ENCODE measurements at places on chromosomes 3 and 15. TPM values are rescaled to one million over a fixed set of nuclear protein-coding genes. Genes with fewer than 3 reads are reported as not detected.

PCSK6 gene
- 14.1 TPM for total RNA-seq

COX17 gene
- 20.6 TPM for total RNA-seq

HYKK gene
- 7.1 TPM for total RNA-seq

CCDC33 gene
- total RNA-seq: 0.42 TPM

CLDN1 gene
- total RNA-seq: 13.2 TPM

RHOV gene
- total RNA-seq: 9.3 TPM

PP2D1 gene
- total RNA-seq: not detected

SLC24A5 gene
- 0.26 TPM for total RNA-seq

MYO5C gene
- total RNA-seq: 11.6 TPM

ROBO2 gene
- 38.1 TPM for total RNA-seq

PARP14 gene
- total RNA-seq: 52.0 TPM

HYAL1 gene
- total RNA-seq: 2.5 TPM

AAGAB gene
- 27.3 TPM for total RNA-seq

SNTN gene
- total RNA-seq: not detected

CCDC13 gene
- 1.1 TPM for total RNA-seq

GRCh38 chr3:40201770-40202169 is 107.7 kb upstream of the EIF1B start:
- no peak for DNase-seq

GRCh38 chr3:88364926-88365325 is 215.2 kb downstream of the C3orf38 start:
- no peak for DNase-seq

DNA sequence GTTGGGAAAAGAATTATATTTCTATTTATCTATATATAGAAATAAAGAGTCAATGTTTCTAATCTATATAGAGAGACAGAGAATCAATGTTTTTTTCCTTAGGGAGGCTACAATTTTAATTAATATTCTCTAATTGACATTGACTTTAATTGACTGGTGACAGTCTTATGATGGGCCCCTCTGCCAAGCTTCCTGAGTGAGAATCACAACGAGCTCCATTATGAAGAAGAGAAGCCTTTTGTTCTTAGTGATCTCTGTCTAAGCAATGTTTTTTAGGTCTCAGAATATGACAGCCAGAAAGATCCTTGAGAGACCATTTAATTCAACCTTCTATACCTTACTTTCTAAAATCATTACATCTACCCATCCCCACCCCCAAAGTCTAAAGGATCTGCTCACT is 70.9 kb downstream of the IGSF11 start:
- DNase-seq: no peak

- DNase-seq: no peak
These were observed 14.4 kb upstream of the OCA2 start for GRCh38 chr15:28113394-28114113.

- DNase-seq: no peak
These were observed 25.8 kb upstream of the SCAANT1 start for GRCh38 chr3:63937661-63938651.

DNA sequence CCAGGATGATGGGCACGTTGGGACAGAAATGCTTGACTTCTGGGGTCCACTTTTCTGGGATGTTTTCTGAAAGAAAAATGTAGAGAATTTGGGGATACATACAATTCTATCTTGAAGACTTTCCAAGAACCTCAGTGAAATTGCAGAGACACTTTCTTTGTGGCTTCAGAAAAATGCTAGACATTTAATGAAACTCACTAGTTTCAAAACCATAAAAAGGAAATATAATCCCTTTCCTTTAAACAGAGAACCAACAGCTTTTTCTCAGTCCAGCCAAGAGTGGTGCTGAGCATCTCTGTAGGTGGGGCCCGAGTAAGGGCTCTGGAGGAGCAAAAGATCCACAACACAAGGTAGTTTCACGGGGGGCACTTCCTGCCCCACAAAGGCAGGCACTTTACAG is 4.4 kb upstream of the GPX1 start:
- DNase-seq: no peak

- DNase-seq: no peak
These were observed 217.2 kb upstream of the UMPS start for GRCh38 chr3:124512881-124513609.

DNA sequence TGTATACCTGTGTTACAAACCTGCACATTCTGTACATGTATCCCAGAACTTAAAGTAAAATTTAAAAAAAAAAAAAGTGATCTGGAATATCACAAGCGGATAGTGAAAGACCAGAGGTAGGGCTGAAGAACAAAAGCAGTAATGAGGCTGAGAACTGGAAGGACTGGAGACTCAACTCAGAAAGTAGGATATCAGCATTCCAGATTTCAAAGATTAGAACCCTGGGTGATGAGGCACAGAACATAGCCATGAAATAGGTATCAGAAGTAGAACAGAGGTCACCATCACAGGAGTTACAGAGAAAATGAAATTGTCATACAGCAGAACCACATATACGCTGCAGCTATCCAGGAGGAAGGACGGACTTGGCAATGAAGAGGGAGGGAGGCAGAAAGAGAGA is 56.1 kb downstream of the ACAP2 start:
- no peak for DNase-seq

GRCh38 chr3:194364652-194365434 is 4.7 kb downstream of the LRRC15 start:
- no peak for DNase-seq

- DNase-seq: no peak
These were observed 15.0 kb upstream of the SOX2 start for GRCh38 chr3:181696626-181697230.

GRCh38 chr3:139440639-139441556 is 35.4 kb downstream of the RBP2 start:
- no peak for DNase-seq

- no peak for DNase-seq
These were observed 755 bp downstream of the PTPN9 start for GRCh38 chr15:75578173-75578947.

- no peak for DNase-seq
These were observed 103.9 kb downstream of the RARB start for GRCh38 chr3:25531971-25532370.

GRCh38 chr3:192772240-192772894 is 45.0 kb upstream of the FGF12 start:
- DNase-seq: no peak

DNA sequence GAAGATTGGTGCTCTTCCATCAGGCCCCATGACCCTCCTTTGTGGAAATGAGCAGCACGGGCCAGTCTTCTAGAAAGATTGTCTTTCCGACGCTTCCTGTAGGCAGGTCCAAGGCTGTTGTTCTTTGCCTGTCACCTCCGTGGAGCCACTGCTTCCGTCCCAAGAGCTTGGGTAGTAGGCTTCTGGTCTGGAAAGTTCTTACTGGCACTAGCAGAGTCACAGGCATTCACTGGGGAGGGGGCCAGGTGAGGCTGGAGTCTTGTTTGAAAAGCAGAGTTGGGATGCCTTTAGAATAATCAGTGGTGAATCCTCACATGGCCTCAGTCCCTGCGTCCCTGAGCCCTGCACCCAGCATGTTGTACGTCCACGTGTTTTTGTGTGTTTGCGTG is 76.2 kb upstream of the ADPGK start:
- no peak for DNase-seq

- no peak for DNase-seq
These were observed 960 bp downstream of the THBS1 start for GRCh38 chr15:39581793-39582285.

- no peak for DNase-seq
These were observed 993 bp upstream of the GRAMD2A start for GRCh38 chr15:72198356-72199204.

DNA sequence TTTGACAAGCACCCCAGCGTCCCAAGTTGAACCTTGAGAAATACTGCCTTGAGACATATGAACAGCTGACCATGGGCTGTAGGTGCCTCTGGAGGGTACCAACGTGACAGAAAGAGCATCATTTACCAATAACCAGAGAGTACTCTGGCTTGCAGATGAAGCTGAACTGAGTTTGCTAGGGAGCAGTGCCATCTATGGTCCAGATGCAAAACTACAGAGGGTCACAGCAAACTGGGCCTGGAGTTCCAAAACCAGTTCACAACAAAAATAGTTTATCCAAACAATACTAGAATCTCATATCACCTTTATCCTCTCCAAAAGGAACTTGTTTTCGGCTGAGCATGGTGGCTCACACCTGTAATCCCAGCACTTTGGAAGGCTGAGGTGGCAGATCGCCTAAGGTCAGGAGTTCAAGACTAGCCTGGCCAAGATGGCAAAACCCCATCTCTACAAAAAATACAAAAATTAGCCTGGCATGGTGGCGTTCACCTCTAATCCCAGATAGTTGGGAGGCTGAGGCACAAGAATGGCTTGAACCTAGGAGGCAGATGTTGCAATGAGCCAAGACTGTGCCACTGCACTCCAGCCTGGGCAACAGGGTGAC is 69.3 kb downstream of the CHAC1 start:
- no peak for DNase-seq

GRCh38 chr3:135238236-135238830 is 443.3 kb downstream of the EPHB1 start:
- no peak for DNase-seq

- no peak for DNase-seq
These were observed 25.4 kb upstream of the SLC41A3 start for GRCh38 chr3:126109146-126109879.

DNA sequence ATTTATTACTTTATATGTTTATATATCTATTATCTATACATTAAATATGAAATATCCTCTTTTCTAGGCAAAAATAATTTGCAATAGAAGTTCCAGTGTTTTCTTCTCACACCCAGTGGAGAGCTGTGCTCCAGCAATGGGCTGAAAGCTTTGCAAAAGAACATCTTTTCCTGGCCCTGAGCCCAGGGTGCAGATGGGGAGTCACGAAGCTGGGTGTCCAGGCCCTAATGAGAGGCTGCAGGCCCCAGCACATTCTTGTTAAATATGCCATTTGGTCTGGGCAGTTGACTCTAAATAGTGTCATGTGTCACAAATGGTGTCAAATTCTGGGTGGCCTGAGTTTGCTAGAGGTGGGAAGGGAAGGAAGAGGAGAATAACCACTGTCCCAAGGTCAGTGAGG is 5.7 kb downstream of the NTRK3 start:
- DNase-seq: no peak

GRCh38 chr3:40504636-40505430 is 1.0 kb upstream of the ZNF620 start:
- no peak for DNase-seq

DNA sequence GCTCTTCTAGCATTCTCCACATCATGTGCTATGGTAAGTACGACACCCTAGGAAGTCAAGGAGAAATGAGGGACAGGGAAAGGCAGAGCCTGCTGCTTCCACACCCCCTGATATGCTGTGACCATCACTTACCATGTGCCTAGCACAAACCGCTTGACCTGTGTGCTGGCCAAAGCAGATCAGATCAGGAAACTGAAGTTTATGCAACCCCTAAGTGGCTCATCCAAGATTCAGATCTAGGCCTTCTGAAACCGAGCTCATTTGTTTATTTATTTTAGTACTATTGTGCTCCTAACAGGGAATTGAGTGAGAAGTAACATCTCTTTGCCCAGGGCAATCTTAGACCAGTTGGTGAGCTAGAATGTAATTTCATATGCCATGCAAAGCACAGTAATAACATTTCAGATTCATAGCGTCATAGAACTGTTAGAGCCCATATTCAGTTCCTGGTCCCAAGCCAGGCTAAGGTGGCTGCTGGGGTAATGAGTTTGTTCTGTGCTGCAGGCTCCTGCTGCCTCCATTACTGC is at the start of gene RTP2:
TSS of gene RTP2 (minus strand) at position 51 of the 527 bp plus-strand sequence. CDS start 429 bp downstream, outside the sequence.
- DNase-seq: no peak

GRCh38 chr3:196941729-196942225 is 551 bp downstream of the NCBP2 start:
- no peak for DNase-seq

DNA sequence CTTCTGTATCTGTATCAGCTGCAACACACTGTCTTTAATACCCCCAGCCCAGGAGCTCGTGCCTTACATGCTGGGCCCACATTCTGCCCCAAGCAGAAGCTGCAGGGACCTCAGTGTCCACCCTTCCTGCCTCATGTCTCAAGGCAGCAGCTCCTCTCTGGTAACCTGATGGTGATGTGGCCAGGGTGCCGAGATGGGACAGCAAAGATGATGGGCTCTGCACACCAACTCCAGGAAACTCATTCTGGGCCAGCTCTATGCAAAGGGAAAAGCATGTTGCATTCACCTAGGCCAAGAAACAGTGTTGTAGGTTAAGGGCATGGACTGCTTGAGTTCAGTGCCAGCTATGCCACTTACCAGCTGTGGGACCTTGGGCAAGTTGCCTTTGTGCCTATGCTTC is 79.5 kb upstream of the PRR23C start:
- no peak for DNase-seq

DNA sequence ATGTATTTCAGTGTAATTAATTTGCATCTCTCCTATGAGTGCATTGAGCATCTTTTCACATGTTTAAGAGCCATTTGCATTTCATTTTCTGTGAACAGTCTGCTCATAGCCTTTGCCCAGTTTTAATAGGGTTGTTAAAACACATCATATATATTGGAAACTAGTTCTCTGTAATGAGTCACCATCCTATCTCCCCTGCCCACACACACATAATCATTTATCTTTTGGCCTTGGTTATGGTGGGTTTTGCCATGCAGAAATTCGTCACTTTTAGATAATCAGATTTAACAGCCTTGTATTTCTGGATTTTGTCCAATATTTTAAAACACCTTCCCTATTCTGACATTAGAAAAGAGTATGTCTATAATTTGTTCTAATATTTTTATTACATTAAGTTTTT is 11.9 kb upstream of the CHRM5 start:
- no peak for DNase-seq

DNA sequence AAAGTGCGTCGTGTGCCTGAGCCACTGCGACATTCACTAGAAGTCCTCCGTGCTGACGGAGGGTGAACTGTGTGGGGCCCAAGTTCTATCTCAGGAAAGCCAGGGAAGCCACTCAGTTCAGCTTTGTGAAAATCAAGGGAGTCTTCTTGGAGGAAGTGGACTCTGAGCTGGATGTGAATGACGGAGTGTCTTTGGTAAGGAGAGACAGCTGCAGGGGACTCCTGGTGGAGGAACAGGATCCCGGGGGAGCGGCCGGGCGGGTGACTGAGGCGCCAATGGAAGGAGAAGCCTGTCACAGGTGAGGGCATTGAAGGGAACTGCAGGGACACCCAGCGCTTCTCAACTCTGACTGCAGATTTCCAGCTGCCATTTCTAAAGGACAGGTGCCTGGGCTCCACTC is 75.6 kb downstream of the APBA2 start:
- no peak for DNase-seq

DNA sequence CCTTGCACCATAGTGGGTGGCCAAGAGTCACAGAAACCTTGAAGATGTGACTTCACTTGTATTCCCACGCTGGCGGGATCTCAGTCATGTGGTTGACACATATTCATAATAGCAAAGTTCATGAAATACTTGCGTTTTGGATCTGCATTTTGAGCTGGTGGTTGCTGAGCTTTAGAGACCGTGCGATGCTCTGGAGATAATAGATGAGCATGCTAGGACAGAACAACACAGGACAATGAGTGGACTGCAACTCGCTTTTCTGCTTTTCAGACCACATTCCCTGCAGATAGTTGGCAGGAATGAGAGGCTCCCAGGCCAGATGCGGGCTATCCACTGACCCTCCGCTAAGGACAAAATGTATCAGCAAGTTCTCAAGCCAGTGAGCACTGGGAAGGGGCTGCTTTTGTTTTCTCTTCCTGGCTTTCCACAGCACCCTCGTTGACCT is 13.8 kb upstream of the STARD5 start:
- DNase-seq: no peak

Data from urinary bladder (tissue), 4 donors.